ENCODE measurements at places on chromosomes 3 and 15.

- DNase-seq, result no peak
Observed at GRCh38 chr3:64144241-64144900, 80.9 kb downstream of the PRICKLE2 start.

DNA sequence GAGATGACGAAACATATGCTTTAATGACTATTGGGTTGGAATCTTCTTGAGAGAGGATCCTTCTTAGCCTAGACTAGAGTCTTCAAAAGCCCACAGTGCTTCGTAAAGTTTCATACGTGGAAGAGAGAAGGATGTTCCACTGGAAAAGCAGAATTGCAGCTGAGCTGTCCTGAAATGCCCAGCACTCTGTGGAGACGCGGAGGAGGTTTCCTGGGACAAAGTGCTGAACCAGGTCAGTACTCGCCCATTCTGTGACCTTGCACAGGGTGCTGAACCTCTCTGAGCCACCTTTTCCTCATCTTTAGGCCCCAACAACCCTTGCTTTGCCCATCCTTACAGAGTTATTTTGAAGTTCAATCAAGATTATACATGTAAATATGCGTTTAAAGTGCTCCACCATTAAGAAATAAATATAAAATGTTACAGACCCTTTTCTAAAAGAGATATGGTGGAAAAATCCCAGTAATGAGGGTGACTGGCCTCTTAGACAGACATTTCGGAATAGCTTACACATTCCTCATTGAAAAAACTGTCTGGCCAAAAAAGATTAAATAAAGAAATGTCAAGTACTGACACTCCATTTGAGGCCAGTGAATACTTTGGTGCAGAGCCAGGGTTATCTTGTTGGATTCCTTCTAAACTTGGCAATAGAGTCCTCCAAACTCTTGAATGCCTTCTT is 4.2 kb upstream of the MAGEF1 start:
- DNase-seq, result peak; percentile 32

DNA sequence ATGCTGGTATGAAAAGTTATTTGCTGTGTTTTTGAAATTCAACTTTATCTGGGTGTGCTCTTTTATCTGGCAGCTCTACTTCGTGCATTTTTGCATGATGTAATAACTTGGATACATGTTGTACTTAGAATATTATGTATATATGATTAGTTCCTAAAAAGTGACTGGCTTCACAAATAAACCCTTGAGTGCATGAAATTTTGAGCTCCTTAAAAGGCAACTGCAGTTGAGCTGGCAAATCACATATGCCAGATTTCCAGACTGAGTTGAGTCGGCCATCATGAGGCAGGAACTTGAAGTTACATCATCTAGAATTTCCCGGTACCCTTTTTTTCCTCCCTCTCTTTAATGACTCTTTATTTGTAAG is 162.5 kb downstream of the FNDC3B start:
- peak; percentile 96 for DNase-seq

- DNase-seq, result no peak
Observed at GRCh38 chr15:70880781-70881180, 11.5 kb downstream of the THAP10 start.

GRCh38 chr15:52445553-52445952 is 83.1 kb downstream of the MYO5A start:
- no peak for DNase-seq

DNA sequence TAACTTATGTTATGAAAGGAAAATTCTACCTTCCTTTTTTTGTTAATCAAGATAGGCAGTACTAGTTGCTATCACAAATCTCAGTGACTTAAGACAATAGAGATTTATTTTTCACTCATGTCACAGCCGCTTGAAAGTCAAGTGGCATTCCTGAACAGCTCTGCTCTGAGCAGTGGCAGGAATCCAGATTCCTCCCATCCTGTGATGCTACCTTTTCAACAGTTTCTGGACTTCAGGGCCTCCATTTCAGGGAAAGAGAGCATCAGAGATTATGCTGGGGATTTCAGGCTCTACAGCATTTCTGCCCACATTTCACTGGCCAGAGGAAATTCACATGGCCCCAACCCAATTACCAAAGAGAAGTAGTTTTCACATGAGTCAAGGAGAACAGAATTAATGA is 83.4 kb downstream of the IL1RAP start:
- no peak for DNase-seq

DNA sequence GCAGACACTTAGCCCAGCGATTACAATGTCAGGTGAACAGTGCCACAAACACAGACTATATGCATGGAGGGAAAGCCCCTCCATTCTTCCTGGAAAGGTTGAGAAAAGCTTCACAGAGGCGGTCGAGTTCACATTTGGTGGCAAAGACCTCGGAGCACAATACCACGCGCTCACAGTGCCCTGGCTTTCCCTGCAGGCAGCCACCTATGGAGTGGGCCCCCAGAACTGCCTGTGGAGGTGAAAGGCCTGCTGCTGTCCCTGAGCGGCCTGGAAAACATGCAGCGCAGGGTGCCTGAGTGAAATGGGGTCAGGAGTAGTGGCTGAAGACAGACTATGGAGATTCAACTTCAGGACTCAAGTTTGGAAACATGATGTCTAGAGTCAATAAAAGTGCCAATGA is 26.9 kb downstream of the PDIA5 start:
- DNase-seq, result no peak

GRCh38 chr3:40845447-40845846 is 320.7 kb downstream of the ZNF621 start:
- no peak for DNase-seq

DNA sequence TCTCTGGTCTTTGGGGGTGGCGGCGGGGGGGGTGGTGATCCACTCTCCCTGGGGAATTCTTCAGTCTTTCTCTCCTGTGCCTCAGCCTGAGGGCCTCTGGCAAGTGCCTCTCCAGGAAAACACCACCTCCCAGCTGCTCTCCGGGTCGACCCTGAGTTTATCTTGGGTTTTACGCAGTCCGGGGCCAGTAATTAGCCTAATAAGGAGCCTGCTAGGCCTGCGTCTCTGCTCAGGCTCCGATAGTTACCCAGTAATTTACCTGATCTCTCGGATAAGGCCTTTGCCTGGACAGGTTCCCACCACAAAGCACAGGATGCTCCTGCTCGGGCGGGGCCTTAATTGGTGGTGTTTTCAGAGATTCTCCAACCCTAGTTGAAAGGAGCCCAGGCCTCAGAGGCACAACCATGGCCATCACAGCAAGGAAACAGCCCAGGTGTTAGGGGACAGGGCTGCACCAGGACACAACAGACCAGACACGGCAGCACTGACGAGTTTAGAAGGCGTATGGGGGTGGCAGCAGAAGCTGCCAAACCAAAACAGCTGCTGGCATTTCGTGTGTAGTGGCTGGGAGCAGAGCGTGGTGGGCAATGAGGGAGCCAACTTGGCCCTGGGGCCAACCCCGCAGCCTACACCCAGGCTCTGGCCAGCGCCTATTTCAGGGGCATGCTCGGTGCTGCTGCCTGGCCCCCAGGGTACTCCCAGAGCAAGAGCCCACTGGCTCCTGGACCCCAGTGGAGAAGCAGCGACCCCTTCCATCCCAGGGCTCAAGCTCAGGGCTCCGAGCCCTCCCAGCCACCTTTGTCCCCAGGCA is 71.4 kb downstream of the KLF13 start:
- DNase-seq, result no peak

DNA sequence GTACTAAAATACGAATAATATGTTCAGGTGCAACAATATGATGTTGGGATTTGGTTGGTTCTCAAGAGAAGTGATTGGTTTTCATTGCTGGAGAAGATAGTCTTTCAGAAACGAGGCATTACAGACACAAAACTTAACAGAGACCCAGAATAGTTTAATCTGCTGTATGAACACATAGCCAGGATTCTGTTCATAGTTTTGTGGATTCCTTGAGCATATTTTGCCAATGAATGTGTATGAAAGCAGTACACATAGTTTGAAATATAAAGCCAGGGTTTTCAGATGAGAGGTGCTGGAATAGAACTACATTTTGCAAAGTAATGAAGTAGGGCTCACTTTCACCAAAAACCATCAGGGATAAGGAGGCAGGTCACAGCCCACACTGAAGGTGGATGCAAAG is 5.7 kb upstream of the MCTP2 start:
- DNase-seq, result no peak

DNA sequence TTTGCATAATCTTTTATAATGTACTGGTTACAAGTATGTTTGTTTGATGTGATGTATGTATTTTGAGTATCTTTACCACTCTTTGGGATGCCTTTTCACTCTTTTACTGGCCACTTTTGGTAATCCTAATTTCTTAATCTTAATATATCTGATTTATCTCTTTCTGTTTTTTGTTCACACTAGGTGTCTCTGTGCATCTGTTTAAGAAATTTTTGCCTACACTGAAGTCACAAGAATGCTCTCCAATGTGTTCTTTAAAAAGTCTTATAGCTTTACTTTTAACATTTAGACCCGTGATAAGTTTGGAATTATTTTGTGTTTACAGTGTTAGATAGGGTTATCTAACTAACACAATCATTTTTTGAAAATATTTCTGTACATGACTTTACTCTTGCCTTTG is 659.1 kb downstream of the SI start:
- DNase-seq, result no peak

DNA sequence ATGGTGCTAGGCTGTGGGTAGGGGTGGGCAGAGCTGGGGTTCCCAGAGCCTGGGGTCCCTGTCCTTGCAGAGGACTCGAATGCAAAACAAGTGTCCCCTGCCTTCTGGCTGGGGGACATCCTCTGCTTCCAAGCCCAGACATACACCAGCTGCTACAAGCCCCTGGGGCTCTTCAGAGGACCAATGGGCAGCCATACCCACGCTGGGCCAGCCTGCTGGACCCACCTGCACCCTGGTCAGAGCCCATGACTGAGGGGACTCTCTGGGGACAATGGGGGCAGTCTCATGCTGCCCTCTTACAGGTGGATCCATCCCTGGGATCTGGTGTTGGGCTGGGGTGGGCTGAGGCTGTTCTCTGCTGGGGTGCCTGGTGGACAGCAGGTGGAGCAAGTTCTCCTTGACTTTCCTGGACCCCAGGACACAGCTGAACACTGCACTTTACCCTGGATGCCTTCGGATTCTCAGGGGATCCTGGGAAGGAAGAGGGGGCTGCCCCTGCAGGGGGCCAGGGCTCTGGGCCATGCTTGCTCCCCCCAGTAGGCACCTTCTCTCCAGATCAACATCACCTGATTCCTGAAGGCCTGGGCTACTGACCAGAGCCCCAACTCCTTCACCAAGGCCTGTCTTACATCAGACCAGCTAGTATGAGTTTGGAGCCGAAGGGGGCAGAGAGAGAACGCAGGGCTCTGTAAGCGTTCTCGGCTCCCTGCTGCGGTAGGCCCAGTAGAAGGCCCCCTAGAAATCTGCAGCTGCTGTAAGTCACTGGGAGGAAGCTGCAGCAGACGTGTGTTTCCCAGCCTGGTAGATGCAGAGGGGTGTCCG is 7.2 kb upstream of the COMMD4 start:
- DNase-seq, result no peak

- no peak for DNase-seq
Observed at GRCh38 chr3:184823990-184824389, 12.0 kb downstream of the VPS8 start.

DNA sequence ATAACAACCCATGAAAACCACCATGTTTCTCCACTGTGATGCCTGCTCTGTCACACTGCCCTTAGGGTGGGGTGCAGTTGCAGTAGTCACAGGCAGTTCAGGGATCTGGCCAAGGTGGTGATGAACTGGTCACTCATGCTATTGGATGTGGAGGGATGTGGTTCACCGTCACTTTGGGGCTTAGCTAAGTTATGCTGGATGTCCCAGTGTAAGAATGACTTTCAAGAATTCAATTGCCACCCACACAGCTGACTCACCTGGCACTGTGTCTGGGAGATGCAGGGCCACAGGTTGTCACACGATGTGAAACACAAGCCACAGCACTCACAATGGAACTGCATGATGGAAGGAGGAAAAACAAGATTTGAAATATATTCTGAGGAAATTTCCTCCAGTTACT is 146.1 kb upstream of the CTNNB1 start:
- DNase-seq, result no peak

DNA sequence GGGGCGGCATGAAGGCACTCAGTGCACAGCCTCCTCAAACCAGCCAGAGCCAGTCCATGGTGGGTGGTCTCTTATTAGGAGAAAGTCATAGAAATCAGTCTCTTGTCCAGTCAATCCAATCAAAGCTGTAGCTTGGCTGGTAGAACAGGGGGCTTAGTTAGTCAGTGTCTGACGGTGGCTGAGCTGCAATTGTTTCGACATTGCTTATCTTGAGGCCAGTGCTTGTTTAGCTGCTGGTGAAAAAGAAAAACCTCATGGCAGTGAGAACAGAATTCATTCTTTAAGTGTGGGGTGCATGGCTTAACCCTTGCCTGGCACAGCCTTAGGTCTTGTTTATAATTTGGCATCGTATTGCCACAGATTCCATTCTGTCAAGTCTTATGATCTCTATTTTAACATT is 53.9 kb downstream of the FGD5 start:
- DNase-seq, result peak; percentile 10

DNA sequence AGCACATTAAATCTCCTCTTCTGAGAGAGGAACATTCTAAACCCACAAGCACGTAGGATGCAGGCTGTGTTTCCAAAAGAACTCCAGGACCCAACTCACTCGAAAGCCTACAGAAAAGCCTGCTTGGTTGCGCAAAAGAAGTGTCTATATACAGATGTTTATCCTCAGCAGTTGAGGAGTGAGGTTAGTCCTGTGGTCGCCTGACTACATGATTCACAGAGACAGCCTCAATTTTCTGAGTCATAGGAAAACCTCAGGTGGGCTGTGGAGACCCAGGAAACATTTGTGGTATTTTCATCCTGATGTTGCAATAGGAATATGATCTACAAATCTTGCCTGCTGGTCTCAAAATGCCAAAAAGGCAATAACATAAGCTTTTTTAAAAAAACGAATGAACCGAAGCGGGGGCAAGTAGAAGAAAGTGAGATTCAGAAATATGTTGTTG is 183.8 kb upstream of the THRB start:
- peak; percentile 94 for DNase-seq

GRCh38 chr3:54014067-54014466 is 108.3 kb upstream of the CACNA2D3 start:
- no peak for DNase-seq

DNA sequence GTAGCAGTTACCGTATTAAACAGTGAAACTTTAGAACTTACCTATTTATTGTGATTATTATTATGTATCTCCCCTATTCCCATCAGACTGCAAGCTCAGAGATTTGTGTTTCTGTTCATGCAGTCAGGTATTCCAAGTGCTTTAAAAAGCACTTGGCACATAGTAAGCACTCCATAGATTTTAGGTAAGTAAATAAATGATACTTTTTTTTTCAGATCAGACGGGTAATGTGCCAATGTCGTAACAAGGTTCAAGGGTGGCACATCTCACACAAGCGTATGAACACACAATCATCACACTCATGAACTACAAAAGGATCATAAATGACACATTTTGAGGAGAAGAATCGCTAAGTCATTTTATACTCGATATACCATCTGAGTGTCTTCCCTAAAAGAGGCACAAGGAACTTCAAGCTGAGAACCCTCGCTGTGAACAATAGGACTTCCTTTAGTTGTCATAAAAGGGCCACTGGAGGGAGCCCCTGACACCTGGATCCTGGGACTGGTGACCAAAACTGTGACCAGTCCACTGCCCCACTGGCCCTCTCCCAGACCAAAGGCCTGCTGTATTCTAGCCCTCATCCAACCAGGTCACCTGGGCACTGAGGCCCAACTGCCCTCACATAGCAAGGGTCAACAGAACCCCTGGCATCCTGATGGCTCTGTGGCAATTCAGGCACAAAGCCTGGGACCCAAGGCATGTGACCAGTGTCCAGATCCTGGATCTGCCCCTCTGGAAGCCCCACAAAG is 32.1 kb downstream of the KIF9 start:
- DNase-seq, result peak; percentile 49
